Activated T-helper 1 cell treated with anti-CD3 and anti-CD28 coated beads, Interleukin-2, amount 50 U/mL, for 16 hours (primary cell): ENCODE measurements at places on chromosomes 3 and 15.

DNA sequence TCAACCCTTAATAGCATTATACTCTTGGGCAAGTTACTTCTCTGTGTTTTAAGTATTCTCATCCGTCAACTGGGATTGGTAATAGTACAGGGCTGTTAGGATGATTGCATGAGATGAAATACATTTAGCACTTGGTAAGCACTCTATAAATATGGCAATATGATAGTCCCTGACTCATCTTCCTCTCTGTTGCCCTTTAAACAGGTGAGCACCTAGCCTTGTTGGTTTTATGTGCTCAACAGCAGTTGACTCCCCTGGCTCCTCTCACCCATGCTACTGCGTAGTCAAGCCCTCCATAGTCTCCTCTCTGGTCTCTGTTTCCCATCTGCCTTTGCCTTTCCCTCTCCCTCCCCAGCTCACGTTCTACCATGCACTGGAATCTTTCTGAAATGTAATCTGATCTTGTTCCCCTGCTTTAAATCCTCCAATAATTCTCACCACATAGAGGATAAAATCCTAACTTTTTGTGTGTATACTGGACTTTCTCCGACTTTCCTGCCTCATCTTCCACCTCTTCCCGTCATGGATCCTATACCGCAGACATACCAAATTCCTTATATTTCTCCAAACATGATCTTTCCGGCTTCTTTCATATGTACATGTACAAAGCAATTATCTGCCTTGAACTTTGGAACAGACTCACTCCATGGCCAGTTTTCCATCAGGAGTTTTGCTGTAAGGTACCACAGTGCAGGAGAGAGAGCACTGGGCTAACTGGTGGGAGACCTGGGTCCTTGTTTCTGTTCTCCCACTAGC, 42.3 kb downstream of the FSD2 start:
- no peak for DNase-seq

DNA sequence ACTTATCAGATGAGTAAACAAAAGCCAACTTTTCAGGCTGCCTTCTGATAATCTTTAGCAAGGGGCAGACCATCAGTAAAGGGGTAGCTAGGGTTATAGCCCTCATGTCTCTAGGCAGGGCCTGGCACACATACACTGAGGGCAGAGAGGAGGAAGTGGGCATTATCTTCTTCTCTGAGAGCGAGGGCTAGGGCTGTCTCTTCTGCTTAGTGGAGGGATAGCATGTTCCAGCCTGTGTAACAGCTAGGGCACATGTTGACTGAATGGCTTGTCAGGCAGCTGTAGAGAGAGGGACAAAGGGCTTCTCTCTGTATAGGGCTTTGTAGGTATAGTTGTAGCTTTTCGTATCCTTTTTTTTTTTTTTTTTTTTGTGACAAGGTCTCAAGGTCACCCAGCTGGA, 17.8 kb downstream of the CRTC3 start:
- DNase-seq: no peak

DNA sequence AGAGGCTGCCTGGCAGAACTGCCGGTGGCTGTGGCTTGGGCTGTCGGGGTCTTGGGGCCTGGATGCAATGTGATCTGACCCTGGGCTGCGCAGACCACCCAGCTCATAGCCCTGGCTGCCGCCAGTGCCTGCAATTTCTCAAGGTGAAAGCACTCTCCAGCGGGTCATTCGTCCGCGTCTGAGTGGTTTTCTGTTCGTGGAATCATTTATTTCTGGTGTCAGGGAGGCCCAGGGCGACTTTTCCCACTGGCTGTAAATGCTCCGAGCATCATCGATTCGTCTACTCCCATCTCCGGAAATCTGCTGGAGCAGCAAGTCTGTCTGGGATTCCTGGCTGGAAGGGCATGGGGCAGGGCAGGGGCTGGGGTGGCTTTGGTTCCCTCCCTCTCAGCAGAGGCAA, 40.6 kb upstream of the ADPGK start:
- DNase-seq: no peak

DNA sequence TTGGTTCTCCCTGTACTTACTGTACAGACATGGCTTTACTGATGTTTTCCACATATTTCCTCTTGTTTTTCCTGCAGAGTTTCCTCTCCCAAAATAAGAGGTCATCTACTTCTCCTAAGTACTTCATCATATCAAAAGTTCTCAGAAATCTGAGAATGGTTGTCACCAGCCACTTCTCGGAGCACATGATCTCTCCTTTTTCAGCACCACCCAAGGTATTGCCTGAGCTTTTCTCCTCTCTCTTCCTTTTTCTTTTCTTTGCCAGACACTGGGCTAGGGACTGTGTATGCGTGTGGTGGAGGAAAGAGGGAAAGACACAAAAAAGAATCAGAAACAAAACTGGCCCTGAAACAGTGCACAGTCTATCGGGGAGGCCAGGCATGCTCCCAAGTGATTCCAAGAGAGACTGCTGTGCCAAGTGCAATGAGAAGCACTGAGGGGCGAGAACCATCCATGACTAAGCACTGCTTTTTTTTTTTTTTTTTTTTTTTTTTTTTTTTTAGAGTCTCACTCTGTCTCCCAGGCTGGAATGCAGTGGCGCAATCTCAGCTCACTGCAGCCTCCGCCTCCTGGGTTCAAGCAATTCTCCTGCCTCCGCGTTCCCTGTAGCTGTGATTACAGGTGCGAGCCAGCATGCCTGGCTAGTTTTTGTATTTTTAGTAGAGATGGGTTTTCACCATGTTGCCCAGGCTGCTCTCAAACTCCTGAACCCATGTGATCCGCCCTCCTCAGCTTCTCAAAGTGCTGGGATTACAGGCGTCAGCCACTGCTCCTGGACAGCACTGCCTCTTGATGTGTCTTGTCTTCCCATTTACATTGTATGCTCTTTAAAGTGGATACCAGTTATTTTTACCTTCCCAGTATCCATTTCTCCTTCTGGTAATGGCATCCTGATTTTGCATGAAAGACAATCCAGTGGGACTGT, 194.0 kb upstream of the FEZF2 start:
- no peak for DNase-seq

DNA sequence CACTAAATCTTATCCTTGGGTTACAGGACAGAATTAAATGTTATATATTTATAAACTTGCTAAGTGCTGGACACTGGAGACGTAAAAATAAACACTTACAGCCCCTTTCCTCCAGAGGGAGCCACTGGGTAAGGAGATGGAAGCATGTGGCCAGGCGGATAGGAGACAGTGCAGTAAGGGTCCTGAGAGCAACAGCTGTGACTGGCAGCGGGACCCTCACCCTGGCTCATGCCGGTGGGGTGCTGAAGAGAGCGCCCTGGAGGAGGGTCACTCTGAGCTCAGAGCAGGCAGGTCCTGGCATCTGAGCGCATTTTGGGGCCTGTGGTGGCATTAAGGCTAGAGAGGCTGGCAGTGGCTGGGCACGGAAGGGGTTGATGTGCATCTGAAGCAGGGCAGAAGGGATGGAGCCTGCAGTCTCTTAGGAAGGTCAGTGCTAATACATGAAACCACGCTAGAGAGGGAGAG, 16.0 kb downstream of the SEC61A1 start:
- no peak for DNase-seq

GRCh38 chr3:144289057-144289456, 317.4 kb downstream of the DIPK2A start:
- no peak for DNase-seq

DNA sequence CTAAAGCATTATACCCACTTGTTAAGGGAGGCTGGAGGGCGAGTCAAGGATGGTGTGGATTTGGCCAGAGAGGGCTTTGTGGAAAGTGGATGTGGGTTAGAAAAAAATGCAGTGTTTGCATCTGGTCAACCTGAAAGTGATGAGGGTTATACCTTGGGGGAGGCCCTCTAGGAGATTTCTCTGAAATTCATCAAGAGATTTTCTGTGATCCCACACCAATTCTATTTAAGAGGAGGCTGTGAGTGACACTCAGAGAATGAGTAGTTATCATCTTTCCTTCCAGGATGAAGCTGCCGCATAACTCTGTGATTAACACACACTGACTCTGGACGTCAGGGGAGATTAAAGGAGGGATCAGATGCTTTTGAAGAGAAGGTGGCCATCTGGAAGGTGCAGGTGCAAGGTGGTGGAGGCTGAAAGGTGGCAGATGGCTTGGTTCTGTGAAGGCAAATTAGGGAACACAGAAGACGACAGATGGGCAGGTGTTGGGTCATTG, 54.8 kb downstream of the ANAPC13 start:
- no peak for DNase-seq

GRCh38 chr3:171743327-171744157, 66.7 kb downstream of the PLD1 start:
- DNase-seq: no peak

GRCh38 chr3:172201136-172201869, 161.9 kb downstream of the FNDC3B start:
- DNase-seq: no peak

GRCh38 chr3:39191773-39192172, 622 bp downstream of the XIRP1 start:
- DNase-seq: no peak

DNA sequence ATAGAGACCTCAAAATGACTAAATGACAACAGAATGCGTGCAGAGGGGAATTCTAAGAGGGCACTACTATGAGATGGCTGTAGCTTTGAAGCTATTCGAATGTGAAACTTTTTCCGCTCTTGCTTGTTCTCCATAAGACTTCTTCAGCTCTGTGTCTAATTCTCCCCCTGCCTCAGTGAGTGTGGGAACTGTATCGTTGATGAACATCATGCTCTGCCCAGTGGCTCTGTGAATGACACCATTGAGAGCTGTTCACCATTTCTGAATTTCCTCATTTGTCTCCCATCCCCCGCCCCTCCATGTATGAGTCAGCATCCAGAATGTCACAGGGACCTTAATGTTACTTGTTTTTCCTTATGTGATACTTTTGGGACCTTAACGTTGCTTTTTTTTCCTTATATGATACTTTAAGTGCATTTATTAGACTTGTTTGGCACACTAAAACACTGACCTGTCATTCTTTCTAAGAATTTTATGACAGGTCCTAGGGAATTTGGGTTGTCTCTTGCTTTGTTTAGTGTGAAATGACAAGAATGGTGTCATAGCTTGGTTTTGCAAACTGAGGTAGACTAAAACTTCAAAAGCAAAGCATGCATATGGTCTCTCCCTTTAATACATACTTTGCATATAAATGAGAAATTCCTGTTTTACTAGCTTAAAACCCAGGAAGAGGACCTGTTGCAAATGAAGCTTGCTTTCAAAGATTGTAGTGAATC, 99.6 kb downstream of the FNDC3B start:
- no peak for DNase-seq

DNA sequence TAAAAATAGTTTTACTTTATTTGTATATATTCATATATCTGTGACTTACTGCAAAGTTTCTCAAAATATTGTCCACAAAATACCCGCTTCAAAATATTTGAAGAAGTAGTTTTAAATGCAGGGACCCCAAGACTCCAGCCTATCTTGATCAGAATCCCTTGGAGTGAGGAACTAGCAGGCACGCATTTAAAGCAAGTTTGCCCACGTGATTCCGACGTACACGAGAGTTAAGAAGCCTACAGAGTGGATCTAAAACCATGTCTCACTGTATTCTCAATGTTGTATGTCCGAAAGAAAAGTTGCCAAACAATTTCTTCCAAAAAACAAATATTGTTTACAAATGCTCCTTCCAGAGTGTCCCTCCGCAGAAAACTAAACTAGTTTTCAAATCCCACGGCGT, 1.7 kb downstream of the GABRB3 start:
- DNase-seq: no peak

GRCh38 chr3:110314512-110315114, 757.0 kb upstream of the NECTIN3 start:
- DNase-seq: no peak

- no peak for DNase-seq
These were observed 119.0 kb upstream of the CBLB start for GRCh38 chr3:105987809-105988208.

- DNase-seq: no peak
These were observed 92.5 kb downstream of the ADAMTS9 start for GRCh38 chr3:64595253-64595694.

DNA sequence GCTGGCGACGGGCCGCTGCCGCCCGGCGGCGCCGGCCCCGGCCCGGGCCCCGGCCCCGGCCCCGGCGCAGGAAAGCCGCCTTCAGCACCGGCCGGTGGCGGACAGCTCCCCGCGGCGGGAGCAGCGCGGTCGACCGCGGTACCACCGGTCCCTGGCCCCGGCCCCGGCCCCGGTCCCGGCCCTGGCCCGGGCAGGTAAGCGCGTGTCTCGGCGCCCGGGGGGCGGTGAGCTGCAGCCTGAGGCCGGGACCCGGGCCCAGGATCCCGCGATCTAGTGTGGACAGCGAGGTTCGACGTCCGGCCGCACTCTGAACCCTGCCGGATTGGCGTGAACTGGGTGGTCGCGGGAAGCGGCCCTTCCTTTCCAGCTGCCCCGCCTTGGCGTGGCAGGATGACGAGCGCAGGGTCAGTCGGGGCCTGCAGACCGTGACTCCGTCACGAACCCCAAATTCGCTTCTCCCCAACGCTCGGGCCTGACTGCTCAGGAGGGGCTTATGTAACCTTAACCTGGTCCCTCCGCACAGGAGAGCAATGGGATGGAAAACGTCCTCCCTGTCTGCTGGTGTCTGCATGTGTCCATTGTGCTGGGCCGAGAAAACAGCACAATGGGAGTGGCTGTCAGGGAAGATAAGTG, 472 bp downstream of the BSN start:
- peak; percentile 30 for DNase-seq

GRCh38 chr15:42547918-42548248, 710 bp downstream of the LRRC57 start:
- no peak for DNase-seq

GRCh38 chr3:94734206-94734605, 671.3 kb downstream of the NSUN3 start:
- DNase-seq: no peak

GRCh38 chr3:30342318-30343060, 263.9 kb upstream of the TGFBR2 start:
- no peak for DNase-seq

GRCh38 chr15:69720536-69720935, 267.9 kb downstream of the RPLP1 start:
- no peak for DNase-seq

DNA sequence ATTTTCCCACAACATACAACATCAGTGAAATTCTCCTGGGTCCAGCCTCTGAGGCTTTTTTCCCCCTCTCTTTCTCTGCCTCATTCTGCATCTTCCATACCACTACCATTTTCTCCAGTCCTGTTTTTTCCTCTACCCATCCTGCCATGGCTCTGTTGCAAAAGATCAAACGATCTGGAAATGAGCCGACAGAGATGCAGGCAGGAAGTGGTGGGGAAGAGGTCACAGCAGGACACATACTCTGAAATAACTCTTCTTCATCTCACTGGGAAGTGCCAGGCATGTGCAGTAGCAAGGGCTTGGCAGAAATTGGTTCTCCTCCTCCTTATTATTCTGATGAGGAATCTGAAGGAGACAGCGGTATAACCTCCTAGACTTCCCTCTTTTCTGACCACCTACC, 114.3 kb downstream of the CORO2B start:
- DNase-seq: no peak
